ENCODE measurements at places on chromosomes 11 and 22. TPM values are rescaled to one million over a fixed set of nuclear protein-coding genes. Genes with fewer than 3 reads are reported as not detected.

- no peak for DNase-seq
Measured at GRCh38 chr11:15288863-15289262, 174.1 kb downstream of the INSC start.

- no peak for DNase-seq
Measured at GRCh38 chr11:46339816-46340215, 7.4 kb upstream of the DGKZ start.

DNA sequence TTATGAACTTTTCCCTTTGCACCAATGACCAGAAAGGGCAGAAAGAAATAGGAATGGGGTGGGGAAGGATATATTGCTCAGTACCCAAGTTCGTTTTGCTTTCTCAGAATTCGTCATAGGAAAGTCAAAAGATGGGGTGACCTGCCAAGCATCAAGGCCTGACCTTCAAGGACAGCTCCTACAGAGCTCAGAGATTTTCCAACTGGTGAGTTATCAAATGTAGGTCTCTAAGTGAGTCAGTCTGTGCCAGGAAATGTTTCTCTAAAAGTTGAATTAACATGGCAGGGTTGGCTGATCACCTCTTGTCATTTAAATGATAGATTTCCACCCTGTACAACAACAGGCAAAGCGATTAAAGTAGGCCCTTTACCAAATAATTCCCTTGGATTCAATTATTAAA is 307.2 kb downstream of the CADM1 start:
- DNase-seq = no peak

The ZBED5 gene
- total RNA-seq = 32.4 TPM

The CAPRIN1 gene
- total RNA-seq = 176 TPM

All from GM23248 (cell line).